ENCODE measurements at places on chromosomes 12 and 14.

DNA sequence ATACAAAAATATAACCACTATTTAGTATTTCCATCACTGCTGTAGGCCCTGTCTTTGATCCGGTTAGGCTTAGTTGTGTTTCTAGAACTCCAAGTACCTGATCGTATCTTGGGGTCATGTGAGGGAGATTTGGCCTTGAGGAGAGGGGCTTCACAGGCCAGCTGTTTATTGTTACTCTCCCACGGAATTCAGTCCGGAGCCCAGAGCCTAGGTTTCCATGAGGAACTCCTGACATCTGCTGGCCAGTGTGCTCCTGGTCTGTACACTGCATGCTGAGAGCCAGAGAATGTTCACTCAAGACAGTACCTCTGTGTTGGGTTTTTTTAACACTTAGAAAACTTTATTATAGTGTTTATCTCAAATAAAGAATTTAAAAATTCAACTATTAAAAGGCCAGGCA is 341.0 kb upstream of the TMEM132C start:
- no peak for DNase-seq

DNA sequence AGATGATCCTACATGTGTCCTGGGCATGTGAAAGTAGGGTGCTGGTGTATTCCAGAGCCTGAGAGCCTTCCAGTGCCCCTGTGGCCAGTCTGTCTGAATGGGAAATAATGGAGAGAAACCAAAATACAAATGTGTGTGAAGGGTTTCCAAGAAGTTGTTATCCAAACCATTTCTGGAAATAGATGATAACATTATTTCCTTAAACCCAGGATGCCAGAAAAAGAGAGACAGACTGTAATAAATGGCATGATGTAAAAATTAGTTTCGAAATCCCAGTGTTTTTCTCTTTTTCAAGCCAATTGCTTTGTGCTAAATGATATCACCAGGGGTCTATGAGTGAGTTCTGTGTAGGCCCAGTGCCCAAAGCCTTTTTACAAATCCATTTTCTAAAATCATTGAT is 175.3 kb downstream of the PHLDA1 start:
- DNase-seq, result no peak

GRCh38 chr14:31835049-31835448 is 242.1 kb upstream of the ARHGAP5 start:
- no peak for DNase-seq

- DNase-seq, result no peak
These were observed 2.2 kb downstream of the CDH24 start for GRCh38 chr14:23055147-23055550.

GRCh38 chr12:44143175-44143574 is 307.3 kb downstream of the TMEM117 start:
- DNase-seq, result no peak

DNA sequence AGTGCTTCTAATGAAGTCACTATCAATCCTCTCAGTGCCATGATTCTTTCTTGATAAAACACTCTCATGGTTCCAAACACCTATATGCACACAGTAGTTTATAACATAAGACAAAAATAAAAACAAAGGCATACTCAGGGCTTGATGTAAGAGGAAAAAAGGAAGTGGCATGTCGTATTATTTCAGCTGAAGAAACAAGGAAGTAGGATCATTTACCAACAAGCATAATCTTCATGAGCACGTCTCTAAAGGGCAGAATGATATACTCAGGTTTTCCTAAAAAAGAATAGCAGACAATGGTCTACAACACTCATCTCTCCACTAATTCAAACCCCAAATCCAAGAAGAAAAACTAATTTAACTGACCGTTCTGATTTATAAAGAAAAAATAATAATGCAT is 33.9 kb downstream of the NUMB start:
- peak; percentile 25 for DNase-seq

DNA sequence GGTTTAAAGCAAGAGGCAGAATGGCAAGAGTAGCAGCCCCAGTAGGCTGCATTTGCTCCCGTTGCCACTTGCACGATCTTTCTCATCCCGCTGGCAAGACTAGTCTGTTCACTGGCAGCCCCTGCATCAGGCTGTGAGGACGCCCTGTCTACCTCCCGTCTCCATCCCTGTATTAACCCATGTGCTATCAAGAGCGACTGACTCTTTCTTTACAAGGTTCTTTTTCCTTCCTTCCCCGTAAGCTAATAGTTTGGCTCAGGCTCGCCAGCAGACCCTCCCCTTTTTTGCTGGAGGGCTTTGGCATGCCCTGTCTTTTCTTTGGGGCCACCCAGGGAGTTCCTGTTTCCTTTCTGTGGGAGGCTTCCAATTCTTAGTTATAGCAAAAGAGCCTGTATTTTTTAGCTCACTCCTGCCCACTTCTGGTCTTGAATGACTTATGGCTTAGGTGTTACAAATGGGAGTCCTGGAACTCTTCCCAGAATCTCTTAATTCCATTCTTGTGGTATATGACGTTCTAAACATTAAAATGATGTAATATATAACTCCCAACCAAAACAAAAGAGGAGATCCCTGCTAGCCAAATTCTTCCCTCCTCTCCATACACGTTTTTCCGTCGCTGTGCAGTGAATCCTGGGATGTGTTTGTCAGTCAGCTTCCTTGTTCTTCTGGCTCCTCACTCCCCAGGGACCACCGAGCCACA is 149.0 kb downstream of the PRKCH start:
- DNase-seq, result no peak

DNA sequence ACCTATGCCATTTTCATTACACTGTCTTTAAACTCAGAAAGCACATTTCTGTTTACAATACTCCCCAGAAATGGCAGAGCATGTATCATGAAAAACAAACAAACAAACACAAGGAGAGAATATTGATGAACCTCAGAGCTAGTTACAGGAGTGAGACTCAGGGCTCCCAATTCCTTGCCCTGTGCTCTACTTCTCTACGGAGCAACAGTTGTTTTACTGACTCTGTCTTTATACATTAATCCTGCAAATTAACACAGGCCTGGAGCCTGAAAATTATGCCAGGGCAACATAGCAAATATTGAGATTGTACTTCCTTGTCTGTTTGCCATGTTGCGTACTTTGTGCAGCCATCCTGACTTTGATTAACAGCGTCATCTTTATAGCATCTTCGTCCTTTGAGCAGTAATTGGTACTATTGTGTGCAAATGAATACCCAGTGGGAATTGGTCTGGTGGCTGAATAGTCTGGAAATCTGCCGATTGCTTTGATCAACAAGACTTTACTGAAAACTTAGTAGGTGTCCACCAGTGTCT is 15.2 kb upstream of the AKAP6 start:
- DNase-seq, result no peak

DNA sequence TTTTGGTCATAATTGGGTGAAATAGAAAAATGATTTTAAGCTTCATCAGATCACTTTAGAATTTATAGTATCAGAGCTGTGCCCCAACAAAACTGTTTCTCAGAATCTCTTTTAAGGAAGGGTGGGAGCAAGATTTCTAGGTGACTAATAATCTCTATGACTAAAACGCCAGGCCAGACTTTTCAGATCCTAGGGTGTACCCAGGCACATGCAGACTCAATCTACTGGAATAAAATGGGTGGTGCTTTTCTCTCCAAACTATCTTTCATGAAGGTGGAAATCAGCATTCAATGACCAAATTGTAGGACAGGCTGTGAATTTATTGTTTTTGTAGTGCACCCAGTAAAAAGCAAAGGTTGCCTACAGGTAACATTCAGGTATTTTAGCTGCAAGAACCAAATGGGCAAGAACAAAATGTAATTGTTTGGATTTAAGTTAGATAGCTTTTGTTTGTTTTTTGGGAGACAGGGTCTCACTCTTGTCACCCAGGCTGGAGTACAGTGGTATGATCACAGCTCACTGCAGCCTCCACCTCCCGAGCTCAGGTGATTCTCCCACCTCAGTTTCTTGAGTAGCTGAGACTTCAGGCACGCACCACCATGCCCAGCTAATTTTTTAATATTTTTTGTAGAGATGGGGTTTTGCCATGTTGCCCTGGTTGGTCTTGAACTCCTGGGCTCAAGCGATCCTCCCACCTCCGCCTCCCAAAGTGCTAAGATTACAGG is 49.5 kb downstream of the PPP2R5C start:
- no peak for DNase-seq

DNA sequence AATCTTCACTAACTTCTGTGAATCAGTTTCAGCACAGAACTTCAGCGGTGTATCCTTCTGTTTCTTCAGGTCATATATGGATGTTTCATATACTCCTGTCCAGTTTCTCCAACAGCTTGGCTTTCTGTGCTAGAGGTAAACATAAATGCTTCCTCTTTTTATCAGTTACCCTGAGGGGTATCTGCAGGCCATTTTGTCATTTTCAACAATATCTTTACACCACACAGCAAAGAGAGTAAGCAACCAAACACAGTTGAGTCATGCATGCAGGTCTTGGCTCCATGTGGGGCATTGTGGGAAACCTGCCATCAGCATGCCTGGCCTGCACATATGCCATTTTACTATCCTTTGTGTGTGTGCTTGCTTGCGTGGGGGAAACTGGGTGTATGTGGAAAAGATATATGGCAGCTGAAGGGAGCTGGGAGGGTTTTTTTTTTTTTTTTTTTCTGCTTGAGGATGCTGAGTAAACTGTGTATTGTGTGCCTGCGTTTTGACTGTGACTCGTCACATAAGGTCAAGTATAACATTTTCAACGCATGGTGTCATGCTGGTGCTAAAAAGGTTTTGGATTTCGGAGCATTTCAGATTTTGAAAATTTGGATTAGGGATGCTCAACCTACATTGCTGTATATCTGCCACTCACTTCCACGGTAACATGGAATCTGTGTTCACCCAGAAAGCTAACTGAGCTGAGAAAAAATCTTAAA is 56.1 kb upstream of the YARS2 start:
- no peak for DNase-seq

- DNase-seq, result no peak
These were observed 46.2 kb downstream of the C14orf132 start for GRCh38 chr14:96085369-96085768.

DNA sequence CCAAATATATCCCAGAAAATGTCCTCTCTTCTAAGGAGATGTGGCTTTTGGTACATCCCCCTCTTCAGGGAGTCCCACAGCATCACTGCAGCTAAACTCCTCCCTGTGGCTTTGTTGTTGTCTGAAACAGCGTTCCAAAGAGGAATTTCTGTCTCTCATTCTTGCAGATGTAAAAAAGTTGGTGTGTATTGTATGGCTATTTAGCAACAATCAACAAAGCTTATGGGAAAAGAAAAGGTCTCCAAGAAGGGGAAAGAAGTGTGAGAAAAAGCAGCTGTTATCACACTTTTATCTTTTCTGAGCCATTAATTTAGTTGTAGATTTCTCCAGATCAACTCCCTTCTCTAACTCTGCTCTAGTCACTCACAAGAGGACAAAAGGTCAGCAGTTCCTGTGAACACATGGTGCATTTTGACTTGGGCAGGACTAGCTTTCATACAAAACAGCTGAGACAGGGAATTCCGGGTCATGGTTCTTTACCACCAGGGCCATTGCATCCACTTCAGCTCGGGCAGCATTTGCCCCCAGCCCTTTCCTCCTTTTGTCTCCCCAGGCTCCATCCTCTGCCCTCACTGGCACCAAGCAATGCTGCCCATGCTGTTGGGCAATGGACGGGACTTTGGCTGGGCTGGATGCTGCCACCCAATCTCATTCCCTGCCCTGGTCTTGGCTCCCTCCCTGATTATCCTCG is 184.7 kb downstream of the TMX1 start:
- DNase-seq, result no peak

DNA sequence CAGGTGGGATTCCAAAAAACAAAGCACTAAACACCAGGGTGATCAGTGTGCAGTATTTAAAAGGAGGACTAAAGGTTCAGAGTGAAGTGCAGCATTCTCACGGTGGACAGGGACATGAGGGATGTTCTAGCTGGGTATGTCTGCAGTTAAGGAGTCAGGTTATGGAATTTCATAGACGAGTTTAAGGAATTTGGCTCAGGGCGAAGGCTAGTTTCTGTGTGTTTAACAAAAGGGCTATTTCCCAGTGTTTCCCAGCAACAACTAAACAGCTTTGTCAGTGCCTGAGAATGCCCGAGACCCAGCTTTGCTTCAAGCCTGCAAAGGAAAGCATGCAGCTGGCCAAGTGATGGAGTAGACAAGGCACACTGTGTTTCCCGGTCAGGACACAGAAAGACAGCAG is 7.0 kb downstream of the KRT1 start:
- no peak for DNase-seq

DNA sequence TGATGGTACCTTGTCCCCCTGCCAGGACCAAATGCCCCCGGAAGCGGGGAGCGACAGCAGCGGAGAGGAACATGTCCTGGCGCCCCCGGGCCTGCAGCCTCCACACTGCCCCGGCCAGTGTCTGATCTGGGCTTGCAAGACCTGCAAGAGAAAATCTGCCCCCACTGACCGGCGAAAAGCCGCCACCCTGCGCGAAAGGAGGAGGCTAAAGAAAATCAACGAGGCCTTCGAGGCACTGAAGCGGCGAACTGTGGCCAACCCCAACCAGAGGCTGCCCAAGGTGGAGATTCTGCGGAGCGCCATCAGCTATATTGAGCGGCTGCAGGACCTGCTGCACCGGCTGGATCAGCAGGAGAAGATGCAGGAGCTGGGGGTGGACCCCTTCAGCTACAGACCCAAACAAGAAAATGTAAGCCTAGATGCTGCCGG is 410 bp downstream of the MYF6 start:
- DNase-seq, result no peak

- no peak for DNase-seq
These were observed 666 bp downstream of the FMNL3 start for GRCh38 chr12:49706351-49707127.

DNA sequence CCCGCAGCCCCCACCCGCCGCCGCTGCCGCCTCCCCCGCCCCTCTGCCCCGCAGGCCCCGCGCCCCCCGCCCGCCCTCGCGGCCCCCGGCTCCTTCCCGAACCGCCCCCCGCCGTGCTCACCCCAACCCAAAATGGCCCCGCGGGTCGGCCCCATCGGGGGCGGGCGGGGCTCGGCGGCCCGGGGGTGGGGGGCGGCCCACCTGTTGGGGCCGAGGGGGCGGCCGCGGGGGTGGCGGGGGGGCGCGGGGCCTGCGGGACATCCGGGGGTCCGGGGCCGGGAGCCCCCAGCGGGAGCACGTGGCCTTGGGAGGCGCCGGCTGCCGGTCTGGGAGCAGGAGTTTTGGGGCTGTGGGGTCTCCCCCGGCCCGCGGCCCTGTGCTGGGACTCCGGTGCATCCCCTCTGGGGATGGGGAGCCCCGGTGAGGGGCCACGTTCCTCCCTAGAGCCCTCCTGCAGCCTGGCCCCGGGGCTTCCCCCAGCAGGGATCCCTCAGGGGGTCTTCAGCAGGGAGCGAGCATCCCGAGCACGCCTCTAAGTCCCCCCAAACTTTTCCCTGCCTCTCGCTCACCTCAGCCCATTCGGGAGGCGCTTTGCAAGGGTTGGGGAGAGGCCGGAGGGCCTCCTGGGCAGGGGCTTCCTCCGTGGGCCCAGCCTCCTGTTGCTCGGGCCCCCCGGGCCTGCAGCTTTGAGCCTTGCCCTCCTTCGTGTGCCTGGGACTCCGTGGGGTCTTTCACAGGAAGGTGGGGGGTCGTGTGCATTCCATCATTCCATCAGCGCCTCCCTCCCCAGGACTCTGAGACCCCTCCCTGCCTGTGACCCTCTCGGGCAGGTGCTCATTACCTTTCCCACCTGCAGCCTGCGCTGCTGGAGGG is 710 bp downstream of the MTA1 start:
- DNase-seq, result no peak

DNA sequence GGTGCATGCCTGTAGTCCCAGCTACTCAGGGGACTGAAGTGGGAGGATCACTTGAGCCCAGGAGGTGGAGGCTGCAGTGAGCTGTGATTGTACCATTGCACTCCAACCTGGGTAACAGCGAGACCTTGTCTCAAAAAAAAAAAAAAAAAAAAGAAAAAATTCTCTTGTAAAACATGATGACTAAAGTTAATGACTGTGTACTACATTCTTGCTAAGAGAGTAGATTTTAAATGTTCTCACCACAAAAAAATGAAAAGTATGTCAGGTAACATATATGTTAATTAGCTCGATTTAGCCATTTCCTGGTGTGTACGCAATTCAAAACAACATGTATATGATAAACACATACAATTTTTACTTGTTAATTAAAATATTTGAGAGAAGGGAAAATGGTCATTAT is 480.7 kb upstream of the RGS6 start:
- no peak for DNase-seq
